Stimulated activated CD8-positive, alpha-beta memory T cell treated with anti-CD3 and anti-CD28 coated beads, Interleukin-15, amount 100 ng/mL, for 4 hours (primary cell): ENCODE measurements at places on chromosomes 7 and 10.

DNA sequence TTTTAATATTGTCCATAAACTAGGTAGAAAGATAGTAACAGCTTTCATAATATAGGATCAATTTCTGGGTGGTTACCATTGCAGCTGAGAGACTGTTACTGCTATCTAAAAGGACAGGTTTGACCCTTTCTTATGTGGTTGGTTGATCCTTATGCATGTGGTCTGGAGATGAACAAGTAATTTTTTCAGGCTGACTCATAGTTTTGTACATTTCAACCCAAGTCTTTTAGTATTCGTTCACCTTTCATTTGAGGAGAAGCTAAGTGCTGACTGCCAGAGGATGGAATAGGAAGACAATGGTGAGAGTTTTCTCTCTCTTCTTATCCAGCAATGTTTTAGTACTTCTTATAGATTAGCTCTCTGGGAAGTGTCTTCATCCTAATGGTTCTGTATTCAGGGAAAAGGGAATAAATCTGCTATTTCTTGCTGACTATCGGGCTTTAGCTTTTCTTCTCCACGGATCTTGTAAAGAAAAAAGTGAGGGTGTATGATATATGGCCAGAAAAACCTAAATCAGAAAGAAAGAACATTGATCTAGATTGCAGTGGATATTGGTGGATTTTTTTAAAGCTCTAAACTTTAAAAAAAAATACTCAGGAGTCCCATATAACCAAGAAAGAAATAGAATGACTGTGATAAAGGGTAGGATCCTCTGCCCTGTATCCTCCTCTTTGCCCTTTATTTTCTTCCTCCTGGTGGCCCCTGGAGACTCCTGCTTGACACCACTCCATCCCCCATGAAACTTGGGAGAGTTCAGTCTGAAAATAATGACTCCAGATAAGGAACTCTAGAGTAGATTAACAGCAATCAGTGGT, 88.0 kb downstream of the CPED1 start:
- no peak for DNase-seq

DNA sequence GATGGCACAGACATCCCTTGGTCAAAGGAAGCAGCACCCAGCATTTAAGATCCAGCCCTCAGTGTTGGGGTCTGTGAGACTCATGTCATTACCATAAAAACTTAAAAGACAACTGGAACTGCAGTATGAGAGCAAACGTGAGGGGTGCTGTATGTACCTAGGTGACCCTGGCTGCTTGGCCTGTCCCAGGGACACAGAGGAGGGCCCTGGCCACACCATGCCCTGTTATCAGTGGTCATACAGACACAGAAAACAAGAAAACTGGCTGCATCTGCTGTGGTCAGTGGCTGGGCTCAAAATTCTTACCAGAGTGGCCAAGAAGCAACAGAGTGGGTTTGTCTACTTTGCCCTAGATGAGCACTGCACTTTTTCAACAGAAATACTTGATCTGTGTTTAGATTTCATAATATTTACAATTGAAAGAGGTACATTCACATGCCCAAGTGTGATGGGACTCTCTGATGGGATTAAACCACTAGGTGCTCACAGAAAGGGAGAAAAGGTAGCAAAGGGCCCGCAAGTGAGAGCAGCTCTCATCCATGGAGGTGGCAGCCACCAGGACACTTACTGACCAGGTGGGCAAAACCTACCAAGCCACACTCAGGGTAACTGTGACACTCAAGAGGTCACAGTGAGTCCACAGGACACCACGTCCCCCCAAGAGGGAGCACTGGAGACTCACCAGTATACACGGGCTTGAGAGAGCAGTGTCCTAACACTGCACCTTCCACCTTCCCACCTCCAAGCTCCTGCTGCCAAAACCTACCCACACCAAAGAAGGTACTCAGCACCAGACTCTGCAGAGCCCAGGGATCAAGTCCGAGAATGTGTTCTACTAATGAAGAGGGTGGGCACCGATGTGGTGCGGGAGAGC, 68.1 kb upstream of the CAMK2B start:
- DNase-seq: no peak

GRCh38 chr7:156474241-156474743, 166.3 kb upstream of the RNF32 start:
- no peak for DNase-seq

DNA sequence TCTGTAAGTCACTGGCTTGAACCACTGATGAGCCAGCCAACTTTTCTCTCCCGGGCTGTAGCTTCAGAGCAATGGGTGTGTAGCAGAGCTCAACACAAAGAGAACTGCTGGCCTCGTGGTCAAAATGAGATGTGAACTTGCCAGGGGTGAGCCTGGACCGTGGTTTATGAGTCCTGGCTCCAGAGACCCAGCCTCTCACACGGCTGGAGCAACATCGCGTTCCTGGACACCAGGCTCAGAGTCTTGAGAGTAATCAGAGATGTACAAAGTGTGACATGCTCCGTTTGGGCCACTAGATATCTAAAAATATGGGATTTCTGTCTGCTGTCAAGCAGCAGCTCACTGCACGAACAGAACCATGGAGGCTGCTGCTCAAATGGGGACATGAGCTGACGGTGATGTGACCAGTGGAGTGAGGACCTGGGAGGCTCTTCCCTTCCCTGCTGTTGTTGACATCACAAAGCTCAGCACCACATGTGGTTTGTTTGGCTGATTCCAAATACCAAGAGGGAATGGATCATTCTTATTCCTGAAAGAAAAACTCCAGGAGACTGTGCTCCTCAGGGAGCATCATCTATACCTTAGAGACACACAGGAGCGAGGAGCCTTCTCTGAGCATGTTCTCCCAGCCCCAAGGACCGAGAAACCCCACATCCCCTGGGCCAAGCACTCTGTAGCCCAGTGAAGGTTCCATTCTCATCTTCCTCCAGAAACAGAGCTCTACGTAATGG, 9.2 kb upstream of the SVIL start:
- no peak for DNase-seq

GRCh38 chr10:75708060-75708459, 276.6 kb downstream of the LRMDA start:
- no peak for DNase-seq
